NB4 (cell line): ENCODE measurements at places on chromosomes 13 and 19.
A peak's percentile ranks its signal among the peaks of the same experiment; 100 is the strongest.

GRCh38 chr19:18060472-18060871, 26.3 kb downstream of the IL12RB1 start:
- no peak for DNase-seq

GRCh38 chr19:47520343-47520806, 5.5 kb upstream of the NAPA start:
- DNase-seq, result peak; percentile 58

- DNase-seq, result peak; percentile 45
These were observed 6.4 kb upstream of the DMWD start for GRCh38 chr19:45798995-45799517.

- DNase-seq, result no peak
These were observed 3.3 kb downstream of the AMER2 start for GRCh38 chr13:25168790-25169189.

DNA sequence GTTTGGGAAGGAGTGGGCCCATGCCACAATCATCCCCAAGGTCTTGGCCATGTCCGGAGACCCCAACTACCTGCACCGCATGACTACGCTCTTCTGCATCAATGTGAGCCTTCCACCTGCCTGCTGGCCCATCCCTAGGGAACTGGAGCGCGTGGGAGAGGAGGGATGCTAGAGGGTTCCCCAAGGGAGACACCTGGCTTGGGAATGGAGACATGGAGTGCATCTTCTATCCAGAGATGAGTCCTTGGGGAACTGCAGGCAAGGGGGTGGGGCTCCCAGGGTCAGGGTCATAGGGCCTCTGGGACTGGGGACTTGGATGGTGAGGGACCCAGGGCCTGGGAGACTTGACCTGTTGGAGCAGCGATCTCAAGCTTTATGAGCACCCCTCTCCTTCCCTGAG, 31.2 kb downstream of the PPP2R1A start:
- DNase-seq, result no peak

DNA sequence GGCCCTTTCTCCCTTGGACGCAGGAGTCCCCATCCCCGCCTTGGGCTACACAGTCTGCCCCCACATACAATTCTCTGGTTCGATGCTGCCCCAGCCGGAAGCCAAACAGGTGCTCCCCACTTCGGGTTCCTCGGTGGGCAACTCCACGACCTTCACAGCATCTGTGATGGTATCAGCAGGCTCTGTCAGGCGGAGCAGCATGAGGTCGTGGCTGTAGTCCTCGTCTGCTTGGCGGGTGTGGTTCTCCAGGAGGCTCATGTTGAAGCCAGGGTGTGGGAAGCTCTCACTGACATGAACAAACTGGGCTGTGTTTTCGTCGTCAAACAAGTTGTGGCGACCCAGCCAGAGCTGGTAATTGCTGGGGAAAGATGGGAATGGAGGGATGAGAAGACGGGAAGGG, 3.5 kb downstream of the KLK1 start:
- no peak for DNase-seq

DNA sequence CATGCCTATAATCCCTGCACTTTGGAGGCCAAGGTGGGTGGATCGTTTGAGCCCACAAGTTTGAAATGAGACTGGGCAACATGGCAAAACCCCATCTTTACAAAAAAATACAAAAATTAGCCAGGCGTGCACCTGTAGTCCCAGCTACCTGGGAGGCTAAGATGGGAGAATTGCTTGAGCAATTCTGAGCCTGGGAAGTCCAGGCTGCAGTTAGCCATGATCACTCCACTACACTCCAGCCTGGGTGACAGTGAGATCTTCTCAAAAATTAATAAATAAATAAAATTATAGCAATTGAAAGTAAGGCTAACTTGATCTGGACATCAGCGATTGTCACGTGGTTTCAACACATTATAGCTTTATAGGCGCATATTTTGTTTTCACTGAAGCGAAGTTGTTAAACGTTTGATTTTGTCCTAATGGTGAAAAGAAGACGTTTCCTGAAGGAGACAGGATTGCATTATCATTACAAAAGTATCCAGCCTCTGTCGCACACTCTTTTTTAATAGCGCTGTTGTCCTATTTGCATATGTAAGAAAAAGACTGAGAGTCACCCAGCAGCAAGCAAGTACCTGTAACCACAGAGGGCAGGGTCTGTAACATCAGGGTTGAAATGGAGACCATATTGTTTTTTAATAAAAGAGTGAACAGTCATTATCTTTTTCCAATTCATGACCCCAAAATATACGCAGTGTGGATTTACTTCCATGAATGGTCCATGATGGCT, 335.7 kb downstream of the DCT start:
- no peak for DNase-seq

- DNase-seq, result no peak
These were observed 27.4 kb upstream of the DCLK1 start for GRCh38 chr13:36158611-36159010.
